ENCODE measurements at places on chromosomes 6 and 20. TPM values are rescaled to one million over a fixed set of nuclear protein-coding genes. Genes with fewer than 3 reads are reported as not detected.

DNA sequence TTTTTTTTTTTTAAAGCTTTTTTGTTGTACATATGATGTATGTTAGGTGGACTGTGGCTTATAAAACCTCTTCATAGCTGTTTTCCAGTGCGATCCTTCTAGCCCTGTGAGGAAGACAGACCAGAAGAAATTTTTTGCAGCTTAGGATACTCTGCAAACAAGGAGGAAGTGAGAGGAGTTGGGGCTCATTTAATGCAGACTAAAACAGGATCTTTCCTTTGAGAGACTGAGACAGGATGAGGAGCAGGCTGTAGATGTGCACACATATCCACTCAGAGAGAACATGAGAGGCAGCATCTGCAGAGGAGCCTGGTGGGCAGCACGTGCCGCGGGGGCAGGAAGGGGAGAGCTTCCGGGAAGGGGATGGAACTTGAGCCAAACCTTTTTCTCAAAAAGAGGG lies 45.7 kb downstream of the PPARD start:
- DNase-seq, result no peak

GRCh38 chr20:40774252-40774651 lies 85.2 kb upstream of the MAFB start:
- DNase-seq, result no peak

DNA sequence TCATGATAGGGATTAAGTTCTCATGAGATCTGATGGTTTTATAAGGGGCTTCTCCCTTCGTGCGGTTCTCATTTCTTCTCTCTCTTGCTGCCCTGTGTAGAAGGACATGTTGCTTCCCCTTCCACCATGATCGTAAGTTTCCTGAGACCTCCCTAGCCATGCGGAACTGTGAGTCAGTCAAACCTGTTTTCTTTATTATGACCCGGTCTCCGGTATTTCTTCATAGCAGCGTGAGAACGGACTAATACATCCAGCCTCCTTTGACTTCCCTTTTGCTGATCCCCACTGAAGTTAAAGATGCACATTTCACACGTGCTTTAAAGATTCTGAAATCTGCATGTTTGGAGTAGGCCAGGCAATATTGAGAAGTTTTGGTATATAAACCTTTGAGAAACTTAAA lies 543.1 kb downstream of the PRKN start:
- no peak for DNase-seq

Gene LPIN3
- total RNA-seq, result 9.4 TPM
